ENCODE measurements at places on chromosomes 1 and 21.

DNA sequence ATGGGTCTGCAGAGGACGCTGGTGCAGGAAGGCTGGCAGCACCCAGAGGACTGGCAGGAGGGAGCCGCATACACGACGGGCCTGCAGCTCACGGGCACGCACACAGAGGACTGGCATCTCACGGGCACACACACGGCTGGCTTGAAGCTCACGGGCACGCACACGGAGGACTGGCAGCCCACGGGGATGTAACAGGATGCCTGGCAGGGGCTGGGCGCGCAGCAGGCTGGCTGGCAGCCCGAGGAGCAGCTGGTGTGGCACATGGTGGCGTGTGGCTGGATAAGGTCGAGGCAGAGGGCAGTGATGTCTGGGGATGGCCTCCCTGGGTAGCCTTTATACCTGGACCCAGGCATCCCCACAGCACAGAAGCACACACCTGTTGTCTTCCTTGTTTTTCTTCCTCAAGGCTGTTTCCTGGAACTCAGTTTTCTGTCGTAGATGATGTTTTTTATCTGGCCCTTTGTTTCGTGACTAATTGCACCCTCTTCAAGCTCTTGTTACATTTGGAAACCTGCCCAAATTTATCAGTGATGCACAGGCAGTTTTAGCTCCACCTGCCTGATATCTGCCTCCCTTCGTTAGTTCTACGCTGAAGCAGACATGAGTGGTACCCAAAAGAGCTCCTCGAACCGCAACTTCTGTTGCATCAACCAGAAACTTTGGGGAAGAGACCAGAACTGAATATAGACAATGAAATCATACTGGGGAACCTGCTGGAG lies at the start of gene KRTAP12-1:
Gene KRTAP12-1, minus strand, starts transcription at position 303 of the 719 bp plus-strand sequence. Its CDS starts 40 bp downstream, at position 263.
- DNase-seq: no peak

GRCh38 chr1:12630946-12631530 lies 12.8 kb upstream of the AADACL4 start:
- DNase-seq: no peak

DNA sequence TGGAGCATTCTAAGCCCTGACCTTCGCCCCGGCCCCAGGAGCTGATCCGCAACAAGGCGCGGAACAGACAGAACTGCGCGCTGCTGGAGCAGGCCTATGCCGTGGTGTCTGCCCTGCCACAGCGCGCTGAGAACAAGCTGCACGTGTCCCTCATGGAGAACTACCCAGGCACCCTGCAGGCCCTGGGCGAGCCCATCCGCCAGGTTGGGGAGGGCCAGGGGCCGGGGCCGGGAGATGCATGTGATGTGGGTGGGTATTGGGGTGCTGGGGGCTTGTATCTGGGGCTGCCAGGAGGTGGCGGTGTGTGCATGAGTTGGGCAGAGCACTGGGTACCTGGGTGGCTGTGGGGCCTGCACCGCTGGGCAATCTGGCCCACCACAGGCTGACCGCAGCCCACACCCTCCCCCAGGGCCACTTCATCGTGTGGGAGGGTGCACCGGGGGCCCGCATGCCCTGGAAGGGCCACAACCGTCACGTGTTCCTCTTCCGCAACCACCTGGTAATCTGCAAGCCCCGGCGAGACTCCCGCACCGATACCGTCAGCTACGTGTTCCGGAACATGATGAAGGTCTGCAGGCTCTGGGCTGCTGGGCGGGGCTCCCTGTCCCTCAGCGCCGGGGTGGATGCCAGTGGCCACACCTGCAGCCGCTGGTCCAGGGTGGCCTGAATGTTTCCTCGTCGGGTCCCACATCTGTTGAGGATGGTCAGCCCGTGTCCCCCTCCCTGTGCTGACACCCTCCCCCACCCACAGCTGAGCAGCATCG lies 65.8 kb downstream of the TRIM11 start:
- no peak for DNase-seq

DNA sequence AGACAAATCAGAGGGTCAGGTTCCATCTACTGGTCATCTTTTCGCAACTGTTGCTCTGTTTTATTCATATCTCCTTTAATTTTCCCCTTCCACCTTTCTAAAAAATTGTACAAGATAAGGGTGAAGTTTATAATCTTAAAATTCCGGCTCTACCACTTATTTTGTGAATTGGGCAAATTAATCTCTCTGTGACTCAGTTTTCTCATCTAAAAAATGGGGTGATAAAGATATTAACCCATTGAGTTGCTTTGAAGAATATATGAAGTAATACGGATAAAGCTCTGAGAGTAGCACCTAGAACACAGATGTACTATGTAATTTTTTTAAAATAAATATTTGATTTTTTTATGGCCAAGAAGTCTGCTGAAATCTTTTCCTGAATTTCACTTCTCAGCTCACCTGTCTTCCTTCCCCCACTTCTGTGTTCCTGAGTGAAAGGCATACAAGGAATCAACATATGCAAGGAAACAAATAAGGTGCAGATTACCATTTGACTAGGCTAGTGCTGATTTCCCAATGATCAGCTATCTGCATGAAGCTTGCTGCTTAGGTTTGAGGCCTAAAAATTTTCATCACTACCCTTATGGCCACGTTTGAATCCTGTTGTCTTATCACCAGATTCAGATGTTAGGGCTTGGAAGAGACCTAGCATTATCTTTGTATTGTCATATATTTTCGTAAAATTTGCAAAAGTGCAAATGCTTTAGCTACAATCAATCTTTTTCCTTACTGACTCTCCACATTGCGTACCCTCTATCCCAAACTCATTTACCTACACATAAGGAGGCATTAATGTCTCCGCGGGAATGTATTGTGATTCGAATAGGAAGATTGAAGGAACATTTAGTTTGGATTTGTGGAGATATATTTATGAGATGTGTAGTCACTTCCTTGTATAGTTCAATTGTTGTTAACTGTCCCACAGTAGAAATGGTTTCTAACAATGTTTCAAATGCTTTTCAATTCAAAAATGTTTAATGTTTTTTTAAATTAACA lies 718.3 kb upstream of the PTBP2 start:
- DNase-seq: no peak

DNA sequence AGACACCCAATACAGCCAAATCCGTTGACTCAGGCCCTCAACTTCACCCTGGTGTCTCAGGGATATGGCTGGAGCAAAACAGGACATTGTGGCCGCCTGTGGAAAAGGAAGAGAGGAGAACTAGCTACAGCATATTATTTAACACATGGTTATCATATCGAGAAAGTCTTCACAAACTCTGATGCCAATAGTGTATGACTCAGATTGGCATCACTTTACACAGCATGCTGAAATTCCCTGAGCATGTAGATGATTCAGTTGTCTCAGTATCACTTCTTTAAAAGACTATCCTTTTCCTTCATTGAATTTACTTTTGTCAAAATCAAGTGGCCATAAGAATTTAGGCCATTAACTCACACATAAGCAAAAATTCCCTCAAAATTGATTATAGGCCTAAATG lies 20.1 kb downstream of the HSD3B2 start:
- no peak for DNase-seq

DNA sequence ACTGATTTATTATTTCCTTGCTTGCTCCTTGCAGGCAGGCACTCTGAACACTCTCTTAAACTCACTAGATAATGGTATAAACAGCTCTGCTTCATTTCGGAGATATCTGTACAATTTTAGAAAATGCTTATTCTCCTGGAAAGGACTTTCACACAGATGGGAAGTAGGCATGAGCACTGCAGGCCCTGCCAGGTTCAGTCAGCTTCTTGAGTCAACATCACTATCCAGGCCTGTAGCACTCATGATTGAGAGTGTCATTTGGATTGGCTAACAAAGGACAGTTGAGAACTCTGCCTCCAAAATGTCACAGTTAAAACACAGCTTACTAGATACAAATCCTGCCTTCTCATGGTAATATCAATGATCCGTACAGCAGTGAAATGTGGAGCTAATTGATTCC lies 181.9 kb downstream of the CYYR1 start:
- DNase-seq: no peak

DNA sequence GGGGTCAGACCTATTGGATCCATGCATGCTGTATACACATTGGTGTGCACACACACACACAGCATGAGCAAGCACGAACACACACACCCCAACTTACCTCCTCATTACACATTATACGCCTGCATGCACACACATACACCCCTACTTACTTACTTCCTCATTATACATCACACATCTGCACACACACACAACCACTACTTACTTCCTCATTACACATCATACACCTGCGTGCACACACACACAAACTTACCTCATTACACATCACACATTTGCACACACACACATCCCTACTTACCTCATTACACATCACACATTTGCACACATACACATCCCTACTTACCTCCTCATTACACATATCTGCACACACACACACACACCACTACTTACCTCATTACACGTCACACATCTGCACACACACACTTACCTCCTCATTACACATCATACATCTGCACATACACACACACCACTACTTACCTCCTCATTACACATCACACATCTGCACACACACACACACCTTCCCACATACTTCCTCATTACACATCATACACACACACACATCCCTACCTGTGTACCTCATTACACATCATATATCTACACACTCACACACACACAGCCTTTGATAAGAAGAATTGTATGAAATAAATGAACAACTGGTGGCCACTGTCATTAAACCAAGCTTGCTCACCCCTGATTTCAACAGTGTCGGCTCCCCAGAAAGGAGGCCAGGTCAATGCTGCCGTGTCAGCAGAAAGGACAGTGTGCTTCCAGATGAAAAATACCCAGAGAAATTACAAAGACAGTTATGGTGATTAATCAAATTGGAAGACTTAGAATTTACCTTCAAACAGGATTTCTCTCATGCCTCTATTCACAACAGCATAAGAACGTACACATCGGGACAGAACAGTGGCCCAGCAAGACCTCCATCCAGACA lies 117.8 kb downstream of the SETD4 start:
- no peak for DNase-seq

DNA sequence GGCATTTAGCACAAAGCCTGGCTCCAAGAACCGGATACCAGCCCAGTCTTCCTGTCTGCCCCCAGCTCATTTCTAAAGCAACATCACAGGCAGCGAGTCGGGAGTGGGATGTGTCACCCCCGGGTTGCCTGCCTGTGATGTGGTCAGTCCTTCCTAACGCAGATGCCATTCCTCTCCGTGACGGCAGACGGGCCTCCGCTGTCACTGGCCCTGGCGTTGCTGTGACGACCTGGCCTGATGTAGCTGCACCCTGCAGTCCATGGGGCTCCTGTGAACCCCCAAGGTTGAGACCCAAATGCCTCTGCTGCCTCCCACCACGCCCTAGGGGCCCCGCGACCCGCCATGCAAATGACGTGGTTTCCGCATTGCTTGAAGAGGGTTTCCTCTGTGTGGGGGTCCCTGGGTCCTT lies 12.3 kb downstream of the TNFRSF1B start:
- DNase-seq: peak; percentile 83

- no peak for DNase-seq
Observed at GRCh38 chr1:224180783-224181452, 2.1 kb upstream of the DEGS1 start.

- DNase-seq: no peak
Observed at GRCh38 chr1:199646761-199647160, 380.7 kb upstream of the NR5A2 start.

- no peak for DNase-seq
Observed at GRCh38 chr1:150385537-150386445, 21.8 kb downstream of the RPRD2 start.

DNA sequence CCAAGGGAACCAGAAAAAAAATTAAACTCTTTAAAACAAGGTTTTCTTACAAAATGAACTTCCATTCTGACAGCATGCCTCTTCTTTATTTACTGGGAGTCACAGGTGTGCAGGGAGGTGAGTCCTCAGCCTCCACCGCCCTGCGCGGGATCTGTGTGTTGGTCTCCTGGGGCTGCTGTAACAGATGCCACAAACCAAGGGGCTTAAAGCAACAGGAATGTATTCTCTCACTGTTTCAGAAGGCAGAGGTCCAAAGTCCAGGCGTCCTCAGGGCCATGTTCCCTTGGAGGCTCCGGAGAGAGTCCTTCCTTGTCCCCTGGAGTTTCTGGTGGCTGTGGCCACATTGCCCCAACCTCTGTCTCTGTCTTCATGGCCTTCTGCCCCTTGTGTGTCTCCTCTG lies 123.6 kb upstream of the C1orf174 start:
- DNase-seq: no peak

Data from activated naive CD4-positive, alpha-beta T cell treated with Interleukin-2 at 50 U/mL for 16 hours (primary cell).